ENCODE measurements at places on chromosomes 3 and 15.
A peak's percentile ranks its signal among the peaks of the same experiment; 100 is the strongest.

- no peaks in the 10 kb centered on the region for H3K27me3 ChIP-seq
- H3K36me3 ChIP-seq, result peaks cover 30% of the 10 kb centered on the region
- no peak overlapping the region for H3K4me3 ChIP-seq
- no peak overlapping the region for H3K27ac ChIP-seq
- DNase-seq, result no peak
Measured at GRCh38 chr3:17154941-17155340, 270.2 kb downstream of the PLCL2 start.

GRCh38 chr3:106065831-106066230, 197.0 kb upstream of the CBLB start:
- H3K27ac ChIP-seq, result no peak overlapping the region
- no peaks in the 10 kb centered on the region for H3K27me3 ChIP-seq
- no peak overlapping the region for H3K4me3 ChIP-seq
- no peak for DNase-seq

- H3K4me3 ChIP-seq, result no peak overlapping the region
- H3K4me1 ChIP-seq, result no peaks in the 10 kb centered on the region
- no peak for DNase-seq
- H3K36me3 ChIP-seq, result no peaks in the 10 kb centered on the region
- no peak overlapping the region for H3K27ac ChIP-seq
- H3K27me3 ChIP-seq, result no peaks in the 10 kb centered on the region
Measured at GRCh38 chr15:56353740-56354139, 11.5 kb upstream of the TEX9 start.

DNA sequence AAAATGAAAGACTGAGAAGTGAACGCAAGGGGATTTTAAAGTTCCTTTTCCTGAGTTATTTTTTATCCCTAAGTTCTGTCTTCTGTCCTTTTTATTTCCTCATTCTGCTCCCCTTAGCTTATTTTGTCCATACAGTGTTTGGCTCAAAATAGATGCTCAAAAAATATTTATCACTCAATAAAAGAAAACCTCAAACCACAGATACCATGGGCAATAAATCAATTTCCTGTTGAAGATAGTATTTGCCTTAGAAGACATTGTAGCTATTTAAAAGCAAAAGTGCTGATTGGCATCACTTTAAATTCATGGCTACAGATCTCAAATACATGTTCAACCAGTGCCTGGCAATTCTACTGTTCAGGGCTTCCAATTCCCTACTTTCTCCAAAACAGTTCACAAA, 316.5 kb upstream of the ADAMTS9 start:
- no peak overlapping the region for H3K4me3 ChIP-seq
- no peak overlapping the region for H3K27ac ChIP-seq

GRCh38 chr15:43525131-43525530, 7.7 kb downstream of the MAP1A start:
- no peaks in the 10 kb centered on the region for H3K4me1 ChIP-seq
- H3K27ac ChIP-seq, result no peak overlapping the region
- H3K27me3 ChIP-seq, result no peaks in the 10 kb centered on the region

- no peak overlapping the region for H3K4me3 ChIP-seq
- no peaks in the 10 kb centered on the region for H3K4me1 ChIP-seq
- H3K27me3 ChIP-seq, result no peaks in the 10 kb centered on the region
- H3K27ac ChIP-seq, result no peak overlapping the region
- DNase-seq, result no peak
Measured at GRCh38 chr15:77402740-77403379, 17.0 kb downstream of the PEAK1 start.

GRCh38 chr3:127628788-127629466, at the start of gene PODXL2:
PODXL2 (plus strand) TSS chr3:127629185; CDS start chr3:127629220, 35 bp downstream.
- peaks cover 10% of the 10 kb centered on the region for H3K4me1 ChIP-seq
- peak within 1 kb of the TSS; percentile 46 for H3K4me3 ChIP-seq
- H3K27me3 ChIP-seq, result peaks cover 13% of the 10 kb centered on the region
- peak; percentile 77 for DNase-seq
- H3K27ac ChIP-seq, result no peak within 1 kb of the TSS
- H3K36me3 ChIP-seq, result no peaks in the 10 kb centered on the region

GRCh38 chr15:65791335-65792137, 557 bp downstream of the DENND4A start:
- peak overlapping the region; percentile 77 for H3K4me3 ChIP-seq
- H3K27ac ChIP-seq, result peak overlapping the region; percentile 97
- peak; percentile 81 for DNase-seq
- H3K27me3 ChIP-seq, result no peaks in the 10 kb centered on the region
- no peaks in the 10 kb centered on the region for H3K36me3 ChIP-seq
- peaks cover 28% of the 10 kb centered on the region for H3K4me1 ChIP-seq

DNA sequence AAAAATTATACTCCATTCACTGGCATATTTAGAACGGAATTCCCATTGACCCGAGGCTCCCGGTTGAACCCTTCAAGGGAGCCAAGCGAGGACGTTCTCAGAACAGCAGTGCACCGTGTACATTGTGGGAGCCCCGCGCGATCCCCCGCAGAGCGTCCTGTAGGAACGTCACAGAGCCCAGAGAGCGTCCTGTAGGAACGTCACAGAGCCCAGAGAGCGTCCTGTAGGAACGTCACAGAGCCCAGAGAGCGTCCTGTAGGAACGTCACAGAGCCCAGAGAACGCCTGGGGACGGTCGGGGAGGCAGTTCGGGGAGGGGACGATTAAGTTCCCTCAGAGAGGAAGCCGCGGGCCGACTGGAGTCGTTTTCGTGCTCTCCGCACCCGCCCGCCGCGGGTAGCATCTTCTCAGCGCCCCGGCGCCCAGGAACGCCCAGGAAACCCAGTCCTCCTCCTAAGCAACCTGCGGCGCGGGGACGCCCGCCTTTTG, 506 bp upstream of the ATP1B3 start:
- peaks cover 21% of the 10 kb centered on the region for H3K4me1 ChIP-seq
- peak overlapping the region; percentile 99 for H3K27ac ChIP-seq
- H3K27me3 ChIP-seq, result no peaks in the 10 kb centered on the region
- H3K36me3 ChIP-seq, result no peaks in the 10 kb centered on the region

DNA sequence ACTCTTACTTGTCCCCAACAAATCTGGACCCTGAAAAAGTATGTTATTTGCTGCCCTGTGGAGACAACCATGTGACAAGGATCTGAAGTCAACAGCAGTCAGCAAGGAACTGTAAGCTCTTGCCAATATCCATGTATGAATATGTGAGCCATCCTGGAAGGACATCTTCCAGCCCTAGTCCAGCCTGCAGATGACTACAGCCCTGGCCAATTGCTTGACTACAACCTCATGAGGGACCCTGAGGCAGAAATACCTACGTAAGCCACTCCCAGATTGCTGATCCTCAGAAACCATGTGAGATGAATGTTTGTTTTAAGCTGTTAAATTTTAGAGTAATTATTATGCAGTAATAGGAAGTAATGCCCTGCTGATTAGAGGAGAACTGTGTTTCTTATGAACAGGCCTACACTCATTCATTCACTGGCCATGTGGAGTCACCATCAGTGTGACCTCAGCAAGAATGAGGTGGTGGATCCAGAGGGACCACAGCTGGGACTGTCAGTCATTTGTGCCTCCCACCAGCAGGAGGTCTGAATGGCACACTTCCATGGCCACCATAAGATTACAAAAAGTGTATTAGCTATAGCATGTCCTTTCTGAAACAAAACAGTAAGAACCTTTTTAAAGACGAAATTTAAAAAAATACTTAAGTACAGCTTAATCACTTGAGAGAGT, 92.6 kb downstream of the TFDP2 start:
- no peaks in the 10 kb centered on the region for H3K4me1 ChIP-seq
- no peaks in the 10 kb centered on the region for H3K36me3 ChIP-seq
- DNase-seq, result no peak
- no peak overlapping the region for H3K27ac ChIP-seq
- no peak overlapping the region for H3K4me3 ChIP-seq
- H3K27me3 ChIP-seq, result no peaks in the 10 kb centered on the region

DNA sequence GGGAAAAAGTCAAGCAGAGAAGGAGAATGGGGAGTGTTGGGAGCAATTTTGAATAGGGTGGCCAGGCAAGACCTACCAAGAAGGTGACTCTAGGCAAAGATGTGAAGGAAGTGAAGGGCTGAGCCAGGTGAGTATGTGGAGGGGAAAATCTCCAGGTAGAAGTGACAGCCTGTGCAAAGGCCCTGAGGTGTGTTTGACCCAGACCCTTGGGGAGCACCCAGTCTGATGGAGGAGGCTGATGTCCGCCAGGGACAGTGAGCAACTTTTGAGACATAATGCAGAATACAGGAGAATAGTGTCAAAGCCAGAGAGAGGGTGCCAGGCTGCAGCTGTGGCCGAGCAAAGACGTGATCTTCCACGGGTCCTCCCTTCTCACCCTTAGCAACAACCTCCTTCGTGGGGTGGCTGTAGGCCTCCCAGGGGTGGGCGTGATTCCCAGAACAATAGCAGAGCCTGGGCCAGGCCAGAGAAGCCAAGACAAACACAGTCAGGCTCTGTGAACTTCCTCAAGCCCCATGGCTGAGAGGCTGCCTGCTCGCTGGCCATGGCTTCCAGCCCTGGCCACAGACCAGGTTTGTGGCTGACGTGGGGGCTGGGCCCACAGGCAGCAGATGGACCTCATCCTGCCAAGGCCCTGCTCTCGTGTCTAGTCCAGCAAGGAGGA, 58.1 kb downstream of the SLC6A6 start:
- H3K27ac ChIP-seq, result no peak overlapping the region
- no peaks in the 10 kb centered on the region for H3K27me3 ChIP-seq
- peaks cover 70% of the 10 kb centered on the region for H3K36me3 ChIP-seq
- peaks cover 16% of the 10 kb centered on the region for H3K4me1 ChIP-seq
- no peak overlapping the region for H3K4me3 ChIP-seq

- peak within 1 kb of the TSS; percentile 63 for H3K4me3 ChIP-seq
- H3K27ac ChIP-seq, result peak within 1 kb of the TSS; percentile 74
- H3K4me1 ChIP-seq, result peaks cover 16% of the 10 kb centered on the region
- DNase-seq, result peak; percentile 97
- H3K27me3 ChIP-seq, result peaks cover 37% of the 10 kb centered on the region
Measured at GRCh38 chr3:138434276-138434874, at the start of gene ESYT3. ESYT3 (plus strand) TSS chr3:138434616; CDS start chr3:138434799, 183 bp downstream.

DNA sequence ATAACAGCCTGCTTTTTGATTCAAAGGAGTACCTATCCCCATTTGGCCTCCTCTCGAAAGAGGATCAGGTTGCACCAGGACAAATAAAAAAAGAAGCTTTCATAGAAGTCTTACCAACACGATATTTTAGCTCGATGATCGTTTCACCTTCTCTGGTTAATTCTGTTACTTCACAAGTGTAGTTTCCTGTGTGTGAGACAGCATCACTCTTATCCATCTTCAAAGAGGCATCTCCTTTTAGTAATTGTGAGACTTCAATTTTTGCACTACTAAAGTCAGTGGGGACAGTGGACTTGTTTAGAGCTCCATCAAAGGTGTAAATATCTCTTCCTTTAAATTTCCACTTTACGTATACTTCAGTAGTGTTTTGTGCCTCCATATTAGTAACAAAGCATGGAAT, 11.0 kb downstream of the CD47 start:
- no peak overlapping the region for H3K4me3 ChIP-seq
- DNase-seq, result no peak

- peak overlapping the region; percentile 43 for H3K27ac ChIP-seq
- H3K27me3 ChIP-seq, result no peaks in the 10 kb centered on the region
- H3K36me3 ChIP-seq, result no peaks in the 10 kb centered on the region
- peaks cover 41% of the 10 kb centered on the region for H3K4me1 ChIP-seq
- no peak overlapping the region for H3K4me3 ChIP-seq
Measured at GRCh38 chr3:120440001-120440703, 10.6 kb downstream of the FSTL1 start.

DNA sequence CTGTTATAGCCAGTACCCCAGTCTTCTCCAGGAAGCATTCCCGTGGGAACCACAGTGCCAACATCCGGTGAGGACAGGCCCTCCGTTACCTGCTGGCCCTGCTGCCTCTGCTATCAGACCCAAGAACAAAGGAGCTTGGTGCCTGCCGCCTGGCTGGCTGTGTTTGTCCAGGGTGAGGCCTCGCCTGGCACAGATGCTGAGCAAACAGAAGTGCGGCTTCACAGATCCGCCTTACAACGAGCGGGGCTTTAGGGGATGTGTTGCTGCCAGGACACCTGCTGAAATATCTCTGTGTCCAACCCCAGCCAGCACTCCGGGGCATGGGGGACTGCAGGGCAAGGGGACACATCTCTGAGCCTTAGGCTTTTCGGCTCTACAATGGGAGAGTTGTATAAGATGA, 2.2 kb upstream of the EPHB3 start:
- no peaks in the 10 kb centered on the region for H3K36me3 ChIP-seq
- peak; percentile 83 for DNase-seq
- no peak overlapping the region for H3K4me3 ChIP-seq
- H3K27ac ChIP-seq, result no peak overlapping the region
- peaks cover 29% of the 10 kb centered on the region for H3K4me1 ChIP-seq

DNA sequence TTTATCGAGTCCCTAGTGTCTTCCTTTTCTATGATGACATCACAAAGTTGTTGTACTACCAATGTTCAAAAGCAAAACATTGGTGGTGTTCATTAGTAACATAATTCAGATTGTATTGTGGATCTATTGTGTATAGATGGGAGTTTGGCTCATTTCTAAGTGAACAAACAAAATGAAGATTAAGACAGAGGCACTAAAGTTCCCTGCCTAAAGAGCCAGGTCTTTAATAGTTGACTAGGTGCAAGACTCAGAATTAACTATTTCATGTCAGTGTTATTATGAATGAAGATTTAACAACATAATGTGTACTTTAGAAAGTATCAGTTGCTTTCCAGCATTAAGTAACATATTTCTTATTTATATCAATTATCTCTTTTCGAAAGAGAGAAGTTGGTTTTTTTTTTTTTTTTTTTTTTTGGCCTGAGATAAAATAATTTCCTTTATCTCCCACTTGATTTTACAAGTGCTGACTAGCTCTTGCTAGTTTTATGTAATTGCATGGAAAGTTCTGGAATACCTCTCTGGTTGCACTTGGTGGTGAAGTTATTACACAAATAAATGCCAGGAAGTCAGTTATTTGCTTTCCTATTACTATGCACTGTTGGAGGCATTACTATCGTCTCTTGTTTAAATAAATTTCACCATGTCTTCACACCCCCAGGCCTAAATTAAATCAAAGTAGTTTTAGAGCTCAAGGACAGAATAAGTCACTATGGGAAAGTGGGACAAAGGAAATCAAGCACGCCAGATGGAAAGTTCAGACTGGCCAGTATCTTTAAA, 48.7 kb downstream of the NAALADL2 start:
- DNase-seq, result no peak
- H3K27me3 ChIP-seq, result no peaks in the 10 kb centered on the region
- H3K36me3 ChIP-seq, result no peaks in the 10 kb centered on the region

GRCh38 chr3:138479438-138479863, 45.0 kb downstream of the ESYT3 start:
- H3K4me3 ChIP-seq, result no peak overlapping the region
- no peak overlapping the region for H3K27ac ChIP-seq
- no peaks in the 10 kb centered on the region for H3K27me3 ChIP-seq
- no peaks in the 10 kb centered on the region for H3K36me3 ChIP-seq
- H3K4me1 ChIP-seq, result no peaks in the 10 kb centered on the region

- no peaks in the 10 kb centered on the region for H3K27me3 ChIP-seq
- no peaks in the 10 kb centered on the region for H3K36me3 ChIP-seq
- H3K4me3 ChIP-seq, result no peak overlapping the region
- no peak for DNase-seq
- no peaks in the 10 kb centered on the region for H3K4me1 ChIP-seq
Measured at GRCh38 chr3:127215714-127216414, 22.9 kb downstream of the PRR23E start.

Measured in upper lobe of right lung (tissue), 1 donor.